H9 (cell line): ENCODE measurements at places on chromosomes 5 and 9.

DNA sequence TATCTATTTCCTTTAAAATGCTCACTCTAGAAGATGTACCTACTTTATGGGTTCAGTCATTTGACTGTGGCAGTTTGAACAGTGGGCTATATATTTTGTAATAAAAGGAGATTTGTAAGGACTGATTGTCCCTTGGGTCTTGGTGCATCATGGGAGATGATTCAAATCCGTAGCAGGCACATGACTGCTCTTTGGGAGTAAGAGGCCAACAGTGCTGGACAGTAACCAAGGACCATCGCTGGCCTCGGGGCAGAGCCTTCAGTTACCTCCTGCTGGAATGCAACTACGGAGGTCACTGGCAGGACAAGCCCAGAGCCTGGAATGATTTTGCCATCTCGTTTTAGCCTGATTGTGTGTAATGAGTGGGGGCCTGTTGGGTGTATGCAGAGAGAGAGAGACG lies 7.0 kb upstream of the MAMDC2 start:
- DNase-seq: no peak

DNA sequence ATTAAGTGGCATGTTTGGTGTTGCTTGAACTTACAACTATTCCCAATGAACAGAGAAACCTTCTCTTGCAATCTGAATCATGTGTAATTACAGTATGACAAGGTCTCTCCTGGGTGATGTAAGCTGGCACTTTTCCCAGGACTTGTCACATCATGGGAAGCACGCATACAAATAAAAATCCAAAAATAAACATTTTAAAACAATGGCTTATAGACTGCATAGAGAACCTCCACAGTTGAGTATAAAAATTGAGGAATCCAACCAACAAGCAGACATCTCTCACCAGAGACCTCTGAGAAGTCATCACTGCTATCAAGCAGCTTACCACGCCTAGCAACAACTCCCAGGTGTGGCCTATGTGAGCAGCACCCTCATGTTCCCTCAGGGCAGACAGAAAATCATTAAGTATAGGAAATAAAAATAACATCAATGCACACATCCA lies 3.9 kb downstream of the MLLT3 start:
- no peak for DNase-seq

GRCh38 chr5:35063414-35063813 lies 15.7 kb upstream of the AGXT2 start:
- DNase-seq: no peak

DNA sequence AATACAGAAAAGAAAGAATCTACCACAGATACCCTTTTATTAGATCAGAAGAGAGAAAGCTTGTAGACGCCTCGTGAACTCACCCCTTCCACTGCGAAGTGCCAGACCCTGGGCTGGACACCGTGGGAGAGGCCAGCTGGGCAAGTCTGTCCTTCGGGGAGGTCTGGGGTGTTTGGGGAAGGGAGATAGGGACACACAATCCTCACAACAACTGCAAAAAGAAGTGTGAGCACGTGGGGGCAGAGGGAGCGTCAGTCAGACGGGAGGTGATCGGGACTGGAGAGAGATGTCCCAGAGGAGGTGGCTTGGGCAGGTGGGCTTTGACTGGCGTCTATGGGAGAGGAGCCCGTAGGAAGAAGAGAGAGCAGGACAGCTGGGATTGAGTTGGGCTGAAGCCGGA lies 27.3 kb upstream of the GRHPR start:
- no peak for DNase-seq

DNA sequence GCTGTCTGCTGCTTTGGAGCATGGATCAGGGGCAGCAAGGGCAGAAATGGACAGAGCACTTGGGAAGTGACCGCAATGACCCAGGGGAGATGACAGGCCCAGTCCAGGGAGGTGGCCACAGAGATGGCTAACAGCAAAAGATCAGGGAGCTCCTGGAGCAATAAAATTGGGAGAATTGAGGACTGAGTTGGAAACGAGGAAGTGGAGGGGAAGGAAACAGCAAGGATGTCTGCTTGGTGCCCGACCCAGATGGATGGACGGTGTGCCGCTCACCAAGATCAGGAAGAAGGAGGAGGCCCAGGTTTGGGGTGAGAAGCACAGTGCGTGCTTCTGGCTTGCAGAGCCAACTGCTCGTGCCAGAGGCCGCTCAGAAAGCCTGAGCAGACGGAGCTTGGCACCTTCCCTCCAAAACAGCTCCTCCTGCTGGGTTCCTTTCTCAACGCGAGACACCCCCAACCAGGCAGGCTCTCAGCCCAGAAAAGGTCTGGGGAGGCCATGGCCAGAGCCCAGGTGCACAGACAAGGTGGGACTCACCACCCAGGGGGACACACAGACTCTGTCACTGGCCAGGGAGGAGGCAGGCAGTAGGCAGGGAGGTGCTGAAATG lies 1.7 kb upstream of the SLC34A1 start:
- peak; percentile 72 for DNase-seq

- peak; percentile 49 for DNase-seq
Observed at GRCh38 chr5:91670563-91670962, 287.4 kb upstream of the ARRDC3 start.

DNA sequence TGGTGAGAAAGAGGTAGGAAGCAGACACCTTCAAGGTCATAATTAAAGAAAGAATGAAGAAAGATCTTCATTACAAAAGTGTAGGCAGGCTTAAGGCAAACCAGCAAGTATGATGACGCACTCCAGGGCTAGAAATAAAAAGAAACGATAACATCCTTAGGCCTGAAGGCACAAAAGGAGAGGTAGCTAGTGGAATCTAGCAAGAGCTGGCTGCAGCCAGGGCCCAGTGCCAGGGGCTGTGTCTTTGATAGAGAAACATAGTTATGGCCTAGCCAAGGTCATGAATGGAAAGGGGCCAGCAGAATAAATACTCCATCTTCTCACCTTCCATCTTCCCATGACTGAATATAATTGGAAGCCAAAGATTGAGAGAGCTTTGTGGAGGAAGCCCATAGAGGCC lies 6.8 kb upstream of the SH3TC2 start:
- DNase-seq: no peak

DNA sequence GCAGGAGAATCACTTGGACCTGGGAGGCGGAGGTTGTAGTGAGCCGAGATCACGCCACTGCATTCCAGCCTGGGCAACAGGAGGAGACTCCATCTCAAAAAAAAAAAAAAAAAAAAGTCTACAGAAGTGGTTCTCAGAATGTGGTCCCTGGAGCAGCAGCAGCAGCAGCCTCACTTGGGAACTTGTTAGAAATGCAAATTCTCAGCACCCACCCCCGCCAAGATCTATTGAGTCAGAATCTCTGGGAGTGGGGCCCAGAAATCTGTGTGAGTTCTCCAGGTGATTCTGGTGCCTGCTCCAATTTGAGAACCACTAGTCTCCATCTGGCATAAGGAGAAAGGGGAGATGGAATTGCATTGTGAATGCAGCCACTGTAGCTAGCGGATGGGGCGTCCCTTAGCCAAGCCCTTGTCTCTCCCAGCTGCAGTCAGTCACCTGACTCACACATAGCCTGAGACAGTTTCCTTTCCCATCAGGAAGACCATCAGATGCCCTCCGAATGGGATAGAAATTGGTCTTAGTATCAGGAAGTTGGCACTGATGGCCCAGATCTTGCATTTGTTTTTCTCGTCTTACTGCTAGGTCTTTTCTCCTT lies 12.2 kb upstream of the PTCH1 start:
- no peak for DNase-seq

GRCh38 chr5:61277190-61277589 lies 54.9 kb upstream of the ZSWIM6 start:
- DNase-seq: peak; percentile 52

- DNase-seq: peak; percentile 52
Observed at GRCh38 chr5:113678924-113679575, 165.6 kb downstream of the YTHDC2 start.

DNA sequence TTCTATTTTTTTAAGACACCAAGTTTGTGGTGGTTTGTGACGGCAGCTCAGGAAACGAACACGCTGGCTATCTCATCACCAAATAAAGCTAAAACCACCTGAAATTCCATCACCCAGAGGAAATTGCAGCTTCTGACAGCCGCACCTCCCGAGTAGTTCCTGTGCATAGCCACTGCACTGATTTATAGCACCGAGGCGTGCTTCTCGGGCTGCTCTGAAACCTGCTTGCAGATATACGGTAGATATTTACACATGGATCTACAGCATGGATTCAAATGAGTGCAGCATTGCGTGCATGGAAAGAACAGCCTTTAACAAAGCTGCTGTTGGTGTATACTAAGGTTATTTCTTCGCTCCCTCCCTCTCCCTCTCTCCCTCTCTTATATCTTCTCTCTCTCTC lies 153.8 kb downstream of the PHF2 start:
- DNase-seq: no peak

DNA sequence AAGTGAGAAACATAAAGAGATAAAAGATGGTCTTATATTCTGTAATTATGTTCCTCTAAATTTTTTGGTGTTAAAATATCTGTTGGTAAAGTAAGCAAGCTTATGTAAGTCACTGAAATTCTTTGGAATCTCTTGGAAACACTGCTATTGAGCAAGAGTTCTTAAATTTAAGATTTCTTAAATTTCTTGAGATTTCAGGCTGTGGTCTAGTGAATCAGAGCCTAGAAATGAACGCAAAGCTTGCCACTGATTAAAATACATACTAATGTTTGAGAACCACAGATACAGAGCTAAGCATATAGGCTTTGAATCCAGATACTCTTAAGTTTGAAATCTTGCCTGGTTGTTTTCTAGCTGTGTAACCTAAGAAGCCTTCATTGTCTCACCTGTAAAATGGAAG lies 133.4 kb downstream of the TRPM3 start:
- no peak for DNase-seq

- no peak for DNase-seq
Observed at GRCh38 chr5:10724781-10725507, 36.1 kb downstream of the DAP start.

- no peak for DNase-seq
Observed at GRCh38 chr9:99193466-99193821, 28.3 kb downstream of the ALG2 start.

- DNase-seq: no peak
Observed at GRCh38 chr9:76895186-76895585, 10.7 kb downstream of the PRUNE2 start.

DNA sequence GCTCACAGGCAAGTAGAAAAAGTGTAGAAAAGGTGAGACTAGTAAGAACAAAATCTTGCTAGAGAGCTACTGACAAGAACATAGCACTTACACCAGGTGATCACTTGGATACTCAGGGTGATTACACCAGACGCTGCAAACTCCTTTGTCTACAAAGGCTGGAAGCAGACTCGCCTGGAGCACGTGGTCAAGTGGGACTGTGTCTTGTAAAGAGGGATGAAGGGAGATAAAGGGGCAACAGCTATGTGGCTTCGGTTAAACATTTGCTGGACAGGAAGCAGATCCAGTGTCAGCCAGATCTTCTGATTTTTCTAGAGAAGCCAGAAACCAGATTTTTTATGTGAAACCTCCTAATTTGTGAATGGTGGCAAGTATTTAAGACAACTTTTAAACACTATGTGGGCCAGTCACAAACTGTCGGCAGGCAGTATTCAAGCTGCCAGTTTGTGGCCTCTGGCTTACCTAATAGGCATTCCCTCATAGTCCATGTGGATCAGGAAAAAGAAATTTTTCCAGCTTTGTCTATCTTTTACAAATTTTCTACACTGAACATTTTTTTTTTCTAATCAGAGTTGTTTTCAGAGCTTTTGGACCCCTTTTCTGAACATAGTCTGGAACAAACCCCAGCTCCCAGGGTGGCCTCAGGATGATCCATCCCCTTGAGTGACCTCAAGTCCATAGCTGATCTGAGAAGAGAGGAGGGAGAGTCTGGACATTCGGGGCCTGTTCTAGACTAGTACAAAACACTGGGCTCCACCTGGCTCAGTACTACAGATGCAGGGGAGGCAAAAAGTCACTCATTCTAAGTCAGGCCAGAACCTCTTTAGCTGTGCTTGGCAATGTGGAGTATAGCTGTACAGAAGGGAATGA lies 262.9 kb downstream of the ARRDC3 start:
- DNase-seq: no peak

DNA sequence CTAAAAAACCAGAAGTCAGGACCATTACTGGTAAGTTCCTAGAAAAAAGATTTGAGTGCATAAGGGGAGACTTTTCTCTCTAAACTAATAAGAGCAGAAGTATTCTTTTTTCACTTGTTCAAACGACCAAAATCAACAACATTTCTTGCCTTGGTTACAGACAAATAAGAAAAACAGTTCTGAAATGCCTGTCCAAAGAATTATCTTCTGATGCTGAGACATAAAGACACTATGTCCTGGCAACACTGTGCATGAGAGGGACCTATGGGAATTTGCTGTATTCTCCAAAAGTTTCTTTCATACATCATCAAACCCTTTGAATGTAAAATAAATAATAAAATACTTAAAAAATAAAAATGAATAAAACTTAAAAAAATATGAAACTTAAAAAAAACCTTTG lies 50.4 kb downstream of the ZNF474 start:
- DNase-seq: no peak

- DNase-seq: no peak
Observed at GRCh38 chr9:71519098-71519696, 249.1 kb downstream of the CEMIP2 start.

GRCh38 chr5:10528827-10529226 lies 35.0 kb upstream of the ANKRD33B start:
- DNase-seq: no peak

- no peak for DNase-seq
Observed at GRCh38 chr5:145737578-145737977, 97.6 kb downstream of the PRELID2 start.

DNA sequence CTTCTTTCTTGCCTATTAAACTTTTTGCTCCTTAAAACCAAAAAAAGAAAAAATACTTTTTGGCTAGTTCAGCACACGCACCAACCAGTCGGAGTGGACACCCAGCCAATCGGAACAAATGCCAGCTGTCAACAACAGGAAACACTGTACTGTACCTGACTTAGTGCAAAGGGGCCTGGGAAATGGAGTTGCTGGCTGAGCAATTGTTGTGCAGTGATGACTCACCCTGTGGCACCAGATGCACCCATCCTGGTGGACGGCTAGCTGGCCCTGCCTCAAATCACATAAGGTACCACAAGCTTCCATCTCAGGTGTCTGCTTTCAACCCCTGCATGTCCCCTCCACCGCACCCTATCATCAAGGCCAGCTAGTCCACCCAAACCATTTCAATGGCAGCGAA lies 20.9 kb downstream of the FOXE1 start:
- DNase-seq: no peak

- DNase-seq: peak; percentile 67
Observed at GRCh38 chr9:124040935-124041816, 29.6 kb downstream of the LHX2 start.
